Dorsolateral prefrontal cortex (tissue), 122 donors: ENCODE measurements at places on chromosomes 2 and 18.

GRCh38 chr18:69157906-69158305 lies 242.8 kb upstream of the DOK6 start:
- DNase-seq = no peak

GRCh38 chr18:57469884-57470283 lies 34.7 kb downstream of the ONECUT2 start:
- no peak for DNase-seq

DNA sequence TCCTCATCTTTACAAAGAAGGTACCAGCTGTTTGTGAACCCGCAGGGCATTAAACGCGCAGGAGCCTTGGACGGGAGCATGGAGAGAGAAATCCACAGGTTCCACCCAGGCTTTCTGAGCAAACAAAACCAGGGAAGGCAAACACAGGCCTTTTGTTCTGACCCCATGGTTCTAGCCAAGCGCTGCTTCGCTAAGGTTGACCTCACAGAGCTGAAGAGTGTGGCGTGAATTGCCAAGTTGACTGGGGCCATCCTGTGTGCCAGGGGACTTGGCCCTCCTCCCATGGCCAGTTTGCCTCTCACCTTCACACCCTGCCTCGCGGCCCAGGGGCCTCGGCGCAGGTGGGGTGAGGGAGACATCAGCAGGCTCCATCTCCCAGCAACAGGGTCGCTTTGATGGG lies 74.1 kb downstream of the VAPA start:
- peak; percentile 22 for DNase-seq

- DNase-seq = no peak
Observed at GRCh38 chr2:75538521-75539490, 21.9 kb downstream of the EVA1A start.

DNA sequence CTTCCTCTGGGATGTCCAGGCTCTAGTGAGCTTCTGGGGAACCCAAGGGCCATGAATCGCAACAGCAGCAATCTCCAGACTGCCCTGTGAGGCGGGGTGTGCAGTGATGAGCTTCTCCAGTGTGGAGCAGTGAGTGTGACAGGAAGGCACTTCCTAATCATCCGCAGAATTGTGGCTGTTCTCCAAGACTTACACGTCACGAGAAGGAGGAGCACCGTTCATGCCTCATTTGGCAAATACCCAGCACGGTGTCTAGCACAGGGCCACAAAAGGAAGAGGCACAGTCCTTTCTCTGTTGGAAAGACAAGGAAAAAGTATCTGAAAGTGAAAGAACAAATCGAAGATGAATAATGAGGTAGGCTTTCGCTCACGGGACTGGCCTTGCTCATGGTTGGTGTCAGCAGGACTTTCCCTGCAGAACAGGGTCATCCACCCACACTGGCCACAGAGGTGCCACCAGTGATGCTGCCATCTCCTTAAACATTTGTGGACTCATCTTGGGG lies 125.1 kb upstream of the HAAO start:
- no peak for DNase-seq

DNA sequence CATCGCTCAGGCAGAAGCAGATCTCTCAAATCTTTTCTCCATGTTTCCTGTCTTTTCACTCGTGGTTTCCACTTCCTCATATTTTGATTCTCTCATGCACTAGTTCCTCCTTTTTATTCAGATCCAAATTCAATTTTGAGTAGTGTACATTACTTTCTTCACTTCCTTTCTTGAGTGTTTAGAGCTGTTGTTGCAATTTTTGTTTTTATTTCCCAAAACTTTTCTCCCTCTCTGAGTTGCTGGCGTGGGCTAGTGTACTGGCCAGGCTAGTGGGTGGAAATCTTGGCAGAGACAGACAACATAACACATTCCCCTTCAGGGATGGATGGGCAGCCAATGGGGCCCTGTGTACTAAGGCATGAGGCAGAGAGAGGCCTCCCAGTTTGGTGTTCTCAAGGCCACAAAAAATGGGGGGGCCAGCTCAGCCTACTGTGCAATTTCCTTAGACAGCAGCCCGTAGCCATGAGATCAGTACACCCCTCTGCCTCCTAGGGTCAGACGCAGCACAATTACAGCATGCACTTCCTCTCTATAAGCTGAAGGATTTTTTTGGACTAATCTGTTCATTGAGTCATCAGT lies 145.1 kb upstream of the PID1 start:
- peak; percentile 47 for DNase-seq
